ENCODE measurements at places on chromosomes 5 and 9. TPM values are rescaled to one million over a fixed set of nuclear protein-coding genes. Genes with fewer than 3 reads are reported as not detected.

The NDUFA8 gene
- total RNA-seq = 117 TPM

The PTCD2 gene
- 10.2 TPM for total RNA-seq

The IQGAP2 gene
- total RNA-seq = 1.9 TPM

The PCDHGA10 gene
- total RNA-seq = 0.02 TPM

The SYK gene
- 0.02 TPM for total RNA-seq

The NEUROG1 gene
- not detected for total RNA-seq

The MPDZ gene
- 12.2 TPM for total RNA-seq

The ITK gene
- total RNA-seq = 0.43 TPM

The HTR4 gene
- not detected for total RNA-seq

The MYORG gene
- total RNA-seq = 7.2 TPM

The THBS4 gene
- total RNA-seq = 0.22 TPM

The ABO gene
- not detected for total RNA-seq

The TRIM23 gene
- total RNA-seq = 4.9 TPM

The CCNI2 gene
- 0.07 TPM for total RNA-seq

The PPP2R2B gene
- 0.09 TPM for total RNA-seq

The PCBD2 gene
- total RNA-seq = 11.0 TPM

The FGF10 gene
- not detected for total RNA-seq

The LVRN gene
- 0.02 TPM for total RNA-seq

The LEAP2 gene
- 0.52 TPM for total RNA-seq

The CDK5RAP2 gene
- 24.0 TPM for total RNA-seq

The NTRK2 gene
- total RNA-seq = 0.04 TPM

The ENTPD2 gene
- total RNA-seq = 3.1 TPM

The SHB gene
- total RNA-seq = 43.6 TPM

The HTR1A gene
- not detected for total RNA-seq

The FOXD4L3 gene
- total RNA-seq = not detected

The TTC16 gene
- 0.04 TPM for total RNA-seq

The CDX1 gene
- total RNA-seq = not detected

The FCN2 gene
- not detected for total RNA-seq

The NTNG2 gene
- 0.57 TPM for total RNA-seq

The POC5 gene
- total RNA-seq = 8.3 TPM

The FAM151B gene
- total RNA-seq = 1.3 TPM

The REEP2 gene
- 6.2 TPM for total RNA-seq

The GLRA1 gene
- not detected for total RNA-seq

The CNTNAP3B gene
- total RNA-seq = 10.3 TPM

Measured in A549 treated with dexamethasone at 1 μM for 4 hours (cell line).